NCI-H187 (cell line): ENCODE measurements at places on chromosomes 7 and 10.

DNA sequence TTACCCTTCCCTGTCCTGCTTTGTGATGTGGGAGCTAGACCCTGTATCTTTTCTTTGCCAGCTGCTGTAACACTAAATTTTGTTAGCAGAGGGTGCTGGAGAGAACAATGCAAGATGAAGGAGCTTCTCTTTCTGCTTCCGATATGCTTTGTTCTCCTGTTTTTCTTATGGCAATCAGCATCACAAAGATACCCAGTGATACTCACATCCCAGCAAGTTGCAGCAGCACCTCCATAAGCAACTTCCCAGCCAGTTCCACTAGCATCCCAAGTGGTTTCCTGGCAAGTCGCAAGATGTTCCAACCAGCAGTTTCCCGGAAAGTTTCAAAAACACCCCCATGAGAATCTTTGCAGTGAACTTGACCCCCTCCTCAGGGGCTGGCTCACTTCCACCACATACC, 148.6 kb downstream of the IMMP2L start:
- no peak for DNase-seq

DNA sequence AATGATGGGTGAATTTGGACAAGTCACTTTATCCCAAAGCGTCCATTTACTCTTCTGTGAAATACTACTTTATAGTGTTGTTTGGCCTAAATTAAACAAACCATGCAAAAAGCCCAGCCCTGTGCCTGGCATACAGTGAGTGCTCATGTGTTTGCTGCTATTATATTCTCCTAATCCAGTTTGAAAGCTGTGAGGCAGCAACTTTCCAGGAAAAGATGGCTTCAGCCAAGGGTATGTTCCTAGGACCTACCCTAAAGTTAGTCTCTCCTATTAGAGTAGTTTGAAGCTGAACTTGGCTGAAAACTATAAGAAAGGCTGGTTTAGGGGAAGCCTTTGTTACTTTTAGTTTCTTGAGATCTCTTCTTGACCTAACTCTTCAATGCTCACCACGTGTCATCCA, 19.9 kb downstream of the ACSL5 start:
- DNase-seq, result no peak

- DNase-seq, result no peak
Observed at GRCh38 chr7:152074673-152075072, 49.2 kb downstream of the GALNT11 start.

DNA sequence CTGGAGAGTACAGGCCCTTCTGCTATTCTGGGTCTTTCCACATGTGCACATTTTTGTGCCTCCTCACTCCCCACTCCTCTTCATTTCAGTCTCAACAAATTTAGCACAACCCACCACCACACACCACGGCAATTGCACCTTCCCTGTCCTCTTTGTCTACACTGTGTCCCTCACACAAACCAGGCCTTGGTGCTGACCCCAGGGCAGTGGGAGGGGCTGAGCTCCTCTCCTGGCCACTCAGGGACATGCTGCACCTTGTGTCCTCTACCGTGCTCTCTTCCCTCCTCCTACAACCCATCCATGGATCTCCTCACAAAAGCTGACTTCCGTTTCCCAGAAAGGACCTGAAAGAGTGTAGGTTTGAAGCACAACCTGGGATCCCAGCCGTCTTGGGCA, 90.9 kb upstream of the IKZF1 start:
- no peak for DNase-seq

- no peak for DNase-seq
Observed at GRCh38 chr10:43865265-43866135, 216.8 kb upstream of the ZNF32 start.

- no peak for DNase-seq
Observed at GRCh38 chr10:66025186-66025585, 900.6 kb upstream of the LRRTM3 start.

DNA sequence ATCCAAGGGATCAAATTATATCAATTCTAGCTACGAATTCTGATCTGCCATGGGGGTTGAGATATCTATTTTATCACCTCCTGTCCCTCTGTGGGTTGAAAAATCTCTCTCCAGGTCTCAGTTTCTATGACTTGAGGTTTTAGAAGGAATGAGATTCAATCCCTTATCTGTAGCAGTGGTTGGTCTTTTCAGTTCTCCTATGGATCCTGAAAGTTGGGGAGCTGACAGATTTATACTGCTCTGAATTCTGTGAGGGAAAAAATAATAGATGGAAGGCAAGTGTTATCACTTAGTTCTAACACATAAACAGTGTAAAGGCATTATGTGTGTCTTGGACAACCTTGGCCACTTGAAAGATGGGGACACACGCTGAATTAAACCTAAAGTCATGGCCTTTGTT, 15.8 kb upstream of the FBXW4 start:
- no peak for DNase-seq

DNA sequence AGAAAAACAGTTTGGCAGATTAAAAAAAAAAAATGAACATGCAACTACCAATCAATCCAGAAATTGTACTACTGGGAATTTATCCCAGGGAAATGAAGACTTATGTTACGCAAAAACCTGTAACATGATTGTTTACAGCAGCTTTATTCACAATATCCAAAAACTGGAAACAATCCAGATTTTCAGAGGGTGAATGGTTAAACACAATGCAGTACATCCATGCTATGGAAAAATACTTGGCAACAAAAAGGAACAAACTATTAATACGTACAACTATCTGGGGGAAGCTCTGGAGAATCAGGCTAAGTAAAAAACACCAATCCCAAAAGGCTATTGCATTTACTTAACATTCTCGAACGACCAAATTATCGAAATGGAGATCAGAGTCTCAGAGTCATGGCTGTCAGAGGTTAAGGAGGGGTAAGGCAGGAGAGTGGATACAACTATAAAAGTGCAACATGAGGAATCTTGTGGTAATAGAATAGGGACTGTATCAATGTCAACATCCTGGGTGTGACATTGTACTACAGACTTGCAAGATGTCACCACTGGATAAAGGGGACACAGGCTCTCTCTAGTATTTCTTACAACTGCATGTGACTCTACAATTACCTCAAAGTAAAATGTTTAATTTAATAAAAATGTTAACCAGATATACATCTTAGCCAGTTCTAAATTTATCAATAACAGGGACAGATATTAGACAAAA, 21.5 kb upstream of the RUFY2 start:
- DNase-seq, result no peak

DNA sequence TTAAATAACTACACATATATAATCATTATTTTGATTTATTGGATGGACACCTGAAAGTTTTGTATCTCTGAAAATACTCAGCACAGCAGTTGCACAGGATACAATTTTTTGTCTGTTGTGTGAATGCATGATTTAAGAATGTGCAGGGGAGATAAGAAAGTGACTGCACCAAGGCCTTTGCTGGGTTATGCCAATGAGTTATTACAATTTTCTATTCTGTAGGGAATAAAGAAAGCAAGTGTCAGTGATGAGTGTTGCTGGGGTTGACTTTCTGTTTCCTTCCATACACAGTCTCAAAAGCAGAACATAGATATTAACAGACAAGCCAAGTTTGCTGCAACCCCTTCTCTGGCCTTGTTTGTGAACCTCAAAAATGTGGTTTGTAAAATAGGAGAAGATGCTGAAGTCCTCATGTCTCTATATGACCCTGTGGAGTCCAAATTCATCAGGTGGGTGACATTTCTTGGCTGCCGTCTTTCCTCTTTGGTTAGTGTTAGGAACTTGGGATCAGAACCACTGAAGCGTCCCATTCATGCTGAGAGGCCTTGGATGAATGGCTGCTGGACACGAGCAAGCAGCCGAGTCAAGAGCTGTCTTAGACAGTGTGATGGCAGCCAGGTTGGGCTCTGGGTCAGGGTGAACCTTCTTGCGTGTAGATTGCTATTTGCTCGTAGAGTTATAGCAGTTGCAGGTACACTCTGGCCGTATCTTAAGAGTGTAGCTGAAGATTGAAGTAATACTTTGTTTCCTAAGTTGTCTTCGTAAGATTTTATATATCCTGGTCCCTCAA, 92.8 kb downstream of the DOCK1 start:
- DNase-seq, result no peak

DNA sequence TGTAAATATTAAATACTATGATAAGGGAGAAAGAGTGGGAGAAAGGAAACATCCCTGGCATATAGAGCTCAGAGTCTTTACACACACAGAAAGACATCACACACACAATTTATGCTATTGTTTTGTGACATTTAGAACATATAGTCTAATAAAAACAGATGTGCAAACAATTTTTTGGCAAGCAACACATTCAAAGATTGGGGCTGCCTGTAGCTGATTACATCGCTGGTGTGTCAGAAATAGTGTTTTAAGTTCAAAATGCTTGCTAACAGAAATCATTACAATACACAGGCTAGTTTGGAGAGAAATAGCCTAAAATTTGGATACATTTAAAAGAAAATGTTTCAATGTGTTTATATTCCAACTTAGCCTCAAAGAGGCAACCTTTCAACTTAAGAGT, 256.7 kb upstream of the NPVF start:
- no peak for DNase-seq

DNA sequence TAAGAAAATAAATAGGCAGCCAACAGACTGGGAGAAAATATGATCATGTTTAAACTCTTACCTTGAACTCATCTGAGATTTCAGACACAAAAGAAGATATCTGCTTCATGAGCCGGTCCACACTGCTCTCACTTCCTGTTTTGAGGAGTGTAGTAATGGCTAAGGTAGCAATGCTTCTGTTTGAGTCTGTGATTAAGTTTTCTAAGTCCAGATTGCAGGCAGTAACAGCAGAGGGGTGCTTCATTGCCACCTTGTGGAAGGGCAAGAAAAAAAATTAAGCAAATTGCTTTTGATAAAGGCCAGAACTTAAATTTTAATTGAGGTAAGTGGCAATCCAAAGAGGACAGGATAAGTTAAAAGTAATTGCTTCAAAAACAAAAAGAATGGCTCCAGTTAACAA, 69.1 kb downstream of the MEST start:
- DNase-seq, result no peak

GRCh38 chr7:68511281-68511680, 1087.0 kb upstream of the AUTS2 start:
- no peak for DNase-seq
